DMS79 (cell line): ENCODE measurements at places on chromosomes 12 and 14.

DNA sequence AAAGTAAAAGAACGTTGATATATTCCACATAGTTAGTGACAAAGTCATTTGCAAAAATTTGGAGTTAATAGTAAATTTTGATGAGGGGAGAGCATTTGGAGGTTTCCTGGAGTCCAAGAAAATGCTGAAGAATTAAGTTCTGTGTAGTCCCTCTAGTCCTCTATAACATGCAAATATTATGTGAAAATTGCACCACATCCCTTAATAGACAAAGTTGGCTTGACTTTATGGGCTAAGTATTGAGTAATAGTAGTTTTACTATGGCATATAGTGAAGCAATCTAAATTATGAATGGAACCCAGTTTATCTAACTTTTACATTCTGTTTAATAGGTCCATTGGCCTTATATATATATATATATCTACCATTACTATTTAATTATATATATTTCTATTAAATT, 66.4 kb upstream of the DCN start:
- DNase-seq = no peak

DNA sequence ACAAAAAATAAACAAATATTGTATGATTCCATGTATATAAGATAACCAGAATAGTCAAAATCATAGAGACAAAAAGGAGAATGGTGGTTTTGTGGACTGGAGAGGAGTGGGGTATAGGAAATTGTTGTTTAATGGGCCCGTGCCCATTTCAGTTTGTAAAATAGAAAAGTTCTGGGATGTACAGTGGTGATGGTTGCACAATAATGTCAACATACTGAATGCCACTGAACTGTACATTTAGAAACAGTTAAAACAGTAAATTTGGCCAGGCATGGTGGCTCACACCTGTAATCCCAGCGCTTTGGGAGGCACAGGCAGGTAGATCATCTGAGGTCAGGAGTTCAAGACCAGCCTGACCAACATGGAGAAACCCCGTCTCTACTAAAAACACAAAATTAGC, 40.1 kb downstream of the NUMB start:
- no peak for DNase-seq

- DNase-seq = no peak
Measured at GRCh38 chr14:28294834-28295440, 471.6 kb upstream of the FOXG1 start.

- no peak for DNase-seq
Measured at GRCh38 chr12:5988088-5988487, 43.0 kb upstream of the ANO2 start.

DNA sequence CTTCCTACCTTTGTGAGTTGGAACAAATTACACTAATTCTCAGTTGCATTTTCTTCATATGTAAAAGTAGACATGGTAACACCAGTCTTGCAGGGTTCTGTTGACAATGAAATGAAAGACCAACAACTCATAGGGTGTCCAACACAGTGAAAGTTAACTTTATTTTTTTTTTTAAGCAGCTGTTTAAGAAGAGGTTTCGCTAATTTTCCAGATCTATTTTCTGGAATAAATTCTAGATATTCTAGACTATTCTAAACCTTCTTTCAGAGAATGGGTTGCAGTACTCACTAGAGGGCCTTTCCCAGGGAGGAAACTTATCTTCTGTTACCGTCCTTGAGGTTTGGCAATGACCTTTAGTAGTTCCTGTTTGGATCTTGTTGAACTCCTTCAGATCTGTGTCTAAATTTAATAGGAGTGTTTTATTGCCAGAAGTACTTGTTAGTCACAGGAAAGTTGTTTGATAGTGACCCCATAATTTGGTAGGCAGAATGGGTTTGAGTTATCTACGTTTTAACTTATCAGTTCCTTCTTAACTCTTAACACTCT, 2.8 kb upstream of the ART4 start:
- DNase-seq = no peak

GRCh38 chr12:116674643-116675183, 63.2 kb downstream of the SPRING1 start:
- no peak for DNase-seq

DNA sequence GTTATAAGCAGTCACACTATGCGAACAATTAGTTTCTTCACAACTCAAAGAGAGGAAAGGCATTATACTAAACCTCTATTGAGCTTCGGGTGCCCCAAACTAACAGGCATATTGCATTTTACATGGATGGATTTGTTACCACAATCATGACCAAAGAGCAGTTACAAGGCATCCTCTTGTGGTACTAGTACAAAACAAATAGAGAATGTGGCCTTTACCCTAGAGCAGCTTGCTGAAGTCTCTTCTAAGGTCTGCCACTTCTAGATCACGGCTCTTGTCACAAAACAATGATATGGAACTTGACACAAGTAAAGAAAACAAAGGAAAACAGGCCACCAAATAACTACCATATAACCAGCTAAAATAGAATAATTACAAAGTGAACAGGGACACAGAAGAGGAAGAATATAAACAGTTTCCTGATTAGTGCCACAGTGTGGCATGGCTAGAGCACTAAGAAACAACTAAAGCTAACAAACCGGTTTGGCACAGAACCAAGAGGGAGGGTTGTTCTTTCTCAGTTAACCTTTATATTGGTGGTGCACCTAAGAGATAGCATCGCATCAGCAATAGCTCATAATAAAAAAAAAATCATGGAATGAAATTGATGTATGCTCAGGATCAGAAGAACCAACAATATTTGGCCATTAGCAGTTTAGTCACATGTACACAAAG, 209.7 kb upstream of the ATP2B1 start:
- no peak for DNase-seq

DNA sequence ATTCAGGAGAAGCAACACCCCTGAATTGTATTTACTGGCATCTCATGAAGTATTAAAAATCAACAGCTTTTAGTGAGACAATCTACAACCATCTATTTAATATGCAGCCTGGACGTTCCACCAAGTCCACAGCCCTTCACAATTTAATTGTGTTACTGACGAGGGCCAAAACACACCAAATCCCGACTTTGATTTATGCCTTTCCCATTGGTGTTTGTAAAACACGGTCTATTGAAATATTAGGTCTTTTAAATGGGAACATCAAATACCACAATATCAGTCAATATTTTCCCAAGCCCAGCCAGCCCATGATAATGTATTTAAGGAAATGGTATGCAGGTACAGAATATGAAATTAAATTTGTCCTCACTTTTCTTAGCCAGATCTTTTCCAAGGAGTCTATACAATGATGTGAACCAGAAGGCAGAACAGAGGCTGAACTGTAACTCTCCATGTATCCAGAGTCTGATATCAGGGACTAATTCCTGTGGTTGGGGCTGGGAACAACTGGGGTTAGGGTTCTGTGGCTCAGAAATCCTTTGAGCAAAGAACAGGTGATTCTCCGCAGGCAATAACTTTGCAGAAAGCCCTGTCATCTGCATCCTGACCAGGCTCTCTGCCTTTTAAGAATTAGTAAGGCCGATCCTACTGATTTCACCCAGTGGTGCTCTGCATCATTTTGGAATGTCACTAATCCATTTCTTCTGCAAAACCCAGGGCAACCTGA, 179.3 kb upstream of the GZMB start:
- no peak for DNase-seq

GRCh38 chr12:122752464-122753318, at the start of gene DENR:
Gene DENR (plus strand): TSS chr12:122752824. CDS start chr12:122753702, 878 bp downstream.
- peak; percentile 91 for DNase-seq

GRCh38 chr14:50667684-50667995, 466 bp downstream of the SAV1 start:
- DNase-seq = peak; percentile 32

GRCh38 chr14:99745307-99745951, 47.8 kb upstream of the EML1 start:
- DNase-seq = no peak

DNA sequence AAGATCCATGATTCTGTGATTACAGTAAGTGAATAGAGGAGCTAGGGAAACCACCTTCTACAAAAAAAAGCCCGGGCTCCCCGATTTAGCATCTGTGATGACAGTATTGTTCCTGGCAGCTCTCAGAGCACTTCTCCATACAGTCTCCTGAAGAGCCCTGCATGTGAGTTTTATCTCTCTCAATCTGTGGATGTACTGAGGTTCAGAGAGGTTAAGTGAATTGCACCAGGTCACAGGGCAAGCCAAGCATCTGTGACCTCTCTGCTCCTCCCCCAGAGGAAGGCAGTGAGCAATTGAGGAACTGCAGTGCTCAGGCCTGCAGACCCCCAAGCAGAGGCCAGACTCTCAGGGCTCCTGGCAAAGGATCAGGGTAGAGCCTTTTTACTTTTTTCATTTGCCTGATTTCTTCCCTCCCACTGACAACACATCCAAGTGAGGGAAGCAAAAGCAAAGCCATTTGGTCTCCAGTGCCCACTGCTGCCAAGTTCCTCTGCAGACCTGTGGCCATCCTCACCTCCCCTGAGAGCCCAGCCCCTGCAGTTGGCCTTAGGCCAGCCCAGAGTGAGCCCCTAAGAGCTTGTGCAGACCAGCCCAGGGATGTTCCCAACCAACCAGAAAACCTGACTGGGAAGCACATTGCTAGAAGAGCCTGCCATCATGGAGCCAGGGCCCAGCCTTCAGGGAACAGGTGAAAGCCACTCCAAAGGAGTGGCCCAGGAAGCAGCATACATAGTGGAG, 47.6 kb upstream of the PNMA1 start:
- DNase-seq = peak; percentile 90

DNA sequence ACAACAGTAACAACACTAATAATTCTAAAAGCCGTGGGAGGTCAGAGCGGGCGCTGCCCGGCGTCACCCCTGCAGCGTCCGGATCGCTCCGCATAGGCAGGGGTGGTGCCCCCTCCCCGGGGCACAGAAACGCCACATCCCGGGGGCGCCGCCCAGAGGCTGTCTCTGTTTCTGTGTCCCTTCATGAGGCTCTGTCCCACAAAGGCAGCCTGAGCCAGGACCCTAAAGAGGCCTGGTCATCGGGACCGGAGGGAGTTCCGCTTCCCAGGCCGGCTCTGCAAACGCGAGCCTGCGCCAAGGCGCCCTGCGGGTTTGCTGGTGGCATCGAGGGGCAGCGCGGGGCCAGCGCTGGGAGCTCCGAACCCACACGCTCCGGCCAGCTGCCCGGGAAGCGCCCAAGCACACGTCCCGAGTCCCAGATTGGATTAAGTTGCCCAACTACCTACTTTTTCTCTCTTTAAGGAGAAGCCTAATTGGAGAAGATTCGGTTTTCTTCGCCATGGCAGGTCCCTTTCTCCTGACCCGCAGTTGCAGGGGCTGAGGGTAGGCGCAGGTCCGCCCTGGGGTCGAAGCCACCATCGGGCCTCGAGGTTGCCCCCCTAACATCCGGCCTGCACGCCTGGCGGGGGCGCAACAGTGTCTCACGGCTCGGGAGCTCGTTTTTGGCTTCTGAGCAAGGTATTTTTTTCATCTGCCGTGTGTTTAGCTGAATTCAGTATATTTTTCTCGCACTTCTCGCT, 421.7 kb downstream of the VRK1 start:
- DNase-seq = no peak

GRCh38 chr12:107126796-107127481, 33.6 kb upstream of the CRY1 start:
- DNase-seq = peak; percentile 19

- no peak for DNase-seq
Measured at GRCh38 chr14:22539831-22540230, 49.2 kb downstream of the DAD1 start.

DNA sequence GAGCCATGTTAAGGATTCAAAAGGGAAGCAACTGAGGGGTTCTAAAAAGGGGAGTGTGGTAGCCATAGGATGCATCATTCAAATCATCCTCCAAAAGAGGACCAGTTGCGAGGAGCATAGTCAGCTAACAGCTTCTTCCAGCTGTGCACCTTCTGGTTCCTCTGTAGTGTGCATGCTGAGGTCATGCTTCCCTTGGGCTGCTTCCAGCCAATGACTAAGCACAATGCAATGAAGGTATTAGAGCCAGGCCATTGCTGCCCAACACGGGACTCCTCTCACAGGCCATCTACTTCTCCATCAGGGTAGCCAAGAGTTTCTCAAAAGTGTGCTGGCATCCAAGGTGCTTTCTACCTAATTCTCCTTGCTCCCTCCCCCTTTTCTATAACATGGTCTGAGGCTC, 69.2 kb upstream of the ARID2 start:
- DNase-seq = no peak

DNA sequence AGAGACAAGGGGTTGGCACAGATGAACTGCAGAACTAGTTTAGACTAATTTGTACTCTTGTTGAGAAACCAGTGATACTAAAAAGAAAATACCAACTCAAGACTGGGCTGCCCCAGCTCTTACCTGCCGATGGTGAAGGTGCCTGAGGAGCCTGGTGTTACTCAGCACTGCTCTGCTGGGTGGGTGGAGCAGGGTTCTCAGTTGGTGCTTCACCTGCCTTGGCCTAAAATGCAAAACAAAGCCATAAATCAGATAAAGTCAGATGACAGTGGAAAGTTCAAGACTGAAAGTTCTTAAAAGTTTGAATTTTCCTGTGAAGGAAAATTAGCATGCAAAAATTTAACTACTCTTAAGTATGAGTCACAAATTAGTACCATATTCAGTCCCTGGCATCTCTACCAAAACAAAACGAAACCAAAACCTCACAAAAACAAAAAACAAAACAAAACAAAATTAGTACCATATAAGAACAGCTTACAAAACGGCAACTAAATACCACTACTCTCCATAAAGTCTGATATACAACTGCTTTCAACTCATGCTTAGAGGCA, 21.9 kb downstream of the YBX3 start:
- no peak for DNase-seq

- no peak for DNase-seq
Measured at GRCh38 chr12:49230805-49231194, 34.1 kb upstream of the TUBA1C start.
